Activated T-cell treated with anti-CD3 and anti-CD28 coated beads, Interleukin-2, amount 50 U/mL, for 24 hours (primary cell): ENCODE measurements at places on chromosomes 13 and 19.

DNA sequence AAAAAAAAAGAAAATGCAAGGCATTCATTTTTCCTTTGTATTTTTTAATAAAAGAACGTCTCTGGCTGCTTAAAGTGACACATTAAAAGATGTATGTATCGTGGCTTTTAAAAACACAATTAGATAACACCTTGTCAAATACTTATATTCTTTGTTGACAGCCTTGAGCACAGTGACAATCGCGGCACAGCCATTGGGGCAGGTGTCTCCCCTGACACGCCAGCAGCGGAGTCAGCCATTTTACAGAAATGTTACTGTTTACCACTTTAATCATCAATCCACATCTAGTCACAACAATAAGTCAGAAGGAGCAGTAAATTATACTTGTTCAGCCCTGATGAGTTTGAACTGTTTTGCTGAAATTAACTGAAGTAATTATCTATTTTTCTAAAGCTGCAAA lies 224.1 kb downstream of the ZNF536 start:
- no peaks in the 10 kb centered on the region for H3K36me3 ChIP-seq
- H3K27me3 ChIP-seq, result peaks cover 15% of the 10 kb centered on the region
- no peak for DNase-seq
- H3K4me3 ChIP-seq, result no peak overlapping the region
- no peaks in the 10 kb centered on the region for H3K4me1 ChIP-seq

DNA sequence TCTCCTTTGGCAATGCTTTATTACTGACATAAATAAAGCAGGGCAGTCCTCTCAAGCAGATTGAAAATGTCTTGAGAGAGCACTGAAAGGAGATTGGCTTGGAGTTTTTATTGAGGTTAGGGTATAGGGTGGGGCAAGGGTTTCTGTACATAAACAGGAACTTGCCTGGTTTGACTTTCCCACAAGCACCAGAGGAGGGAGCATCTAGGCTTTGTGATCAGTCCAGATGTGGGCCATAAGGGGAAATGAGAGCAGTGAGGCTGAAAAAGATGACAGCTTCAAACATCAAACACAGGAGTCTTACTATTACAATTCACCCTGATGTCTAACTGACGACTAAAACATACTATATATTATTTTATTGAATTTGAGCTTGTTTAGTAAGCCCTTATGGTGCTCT lies 260.9 kb downstream of the MTUS2 start:
- H3K27ac ChIP-seq, result no peak overlapping the region
- H3K4me1 ChIP-seq, result peaks cover 7% of the 10 kb centered on the region
- DNase-seq, result no peak
- H3K36me3 ChIP-seq, result no peaks in the 10 kb centered on the region
- H3K4me3 ChIP-seq, result no peak overlapping the region

- H3K36me3 ChIP-seq, result no peaks in the 10 kb centered on the region
- H3K27ac ChIP-seq, result no peak overlapping the region
- no peak overlapping the region for H3K4me3 ChIP-seq
- no peak for DNase-seq
- H3K4me1 ChIP-seq, result no peaks in the 10 kb centered on the region
Measured at GRCh38 chr13:80011448-80012212, 329.3 kb downstream of the SPRY2 start.

GRCh38 chr19:19062454-19063182 lies 1.2 kb upstream of the SLC25A42 start:
- peak overlapping the region; percentile 92 for H3K27ac ChIP-seq
- H3K4me1 ChIP-seq, result peaks cover 40% of the 10 kb centered on the region
- no peaks in the 10 kb centered on the region for H3K27me3 ChIP-seq
- DNase-seq, result peak; percentile 46
- H3K36me3 ChIP-seq, result peaks cover 54% of the 10 kb centered on the region

DNA sequence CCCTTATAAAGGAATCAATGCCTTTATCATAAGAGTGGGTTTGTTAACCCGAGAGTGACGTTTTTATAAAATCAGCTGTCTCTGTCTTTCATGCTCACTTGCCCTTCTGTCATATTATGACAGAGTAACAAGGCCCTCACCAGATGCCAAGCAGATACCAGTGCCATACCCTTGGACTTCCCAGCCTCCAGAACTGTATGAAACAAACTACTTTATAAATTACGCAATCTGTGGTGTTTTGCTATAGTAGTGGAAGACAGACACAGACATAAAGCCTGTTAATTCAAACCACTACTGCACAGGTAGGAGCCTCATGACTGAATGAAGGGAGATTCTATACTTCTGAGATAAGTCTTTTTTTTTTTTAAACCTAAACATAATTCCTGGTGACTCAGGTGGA lies 4.6 kb downstream of the VN1R1 start:
- no peaks in the 10 kb centered on the region for H3K27me3 ChIP-seq
- H3K4me3 ChIP-seq, result no peak overlapping the region
- DNase-seq, result no peak
- no peak overlapping the region for H3K27ac ChIP-seq

DNA sequence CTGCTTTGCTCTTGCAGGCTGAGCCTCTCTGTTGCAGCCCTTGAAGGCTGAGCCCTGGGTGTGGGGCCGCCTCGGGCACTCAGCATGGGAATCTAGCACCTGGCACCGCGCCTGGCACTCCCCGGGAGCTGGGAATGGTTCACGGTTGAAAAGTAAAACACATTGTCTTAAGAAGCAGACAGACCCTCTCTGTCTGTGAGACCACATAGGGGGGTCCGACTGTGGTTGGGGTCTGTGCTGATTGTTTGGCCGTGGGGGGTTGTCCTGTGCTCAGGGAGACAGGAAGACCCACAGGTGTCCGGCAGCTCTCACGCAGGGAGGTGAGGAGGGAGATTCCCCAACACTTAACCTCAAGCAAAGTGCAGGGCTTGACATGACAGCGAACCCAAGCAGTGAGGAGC lies 64.8 kb downstream of the SOX1 start:
- no peak for DNase-seq
- peaks cover 40% of the 10 kb centered on the region for H3K27me3 ChIP-seq
- H3K36me3 ChIP-seq, result no peaks in the 10 kb centered on the region
- no peak overlapping the region for H3K4me3 ChIP-seq
- H3K4me1 ChIP-seq, result no peaks in the 10 kb centered on the region

GRCh38 chr13:51844862-51845573 lies at the start of gene TMEM272:
Gene TMEM272, minus strand, starts transcription at chr13:51845177. Its CDS starts 6,647 bp downstream, at chr13:51838530.
- no peaks in the 10 kb centered on the region for H3K36me3 ChIP-seq
- H3K27ac ChIP-seq, result no peak within 1 kb of the TSS
- H3K27me3 ChIP-seq, result peaks cover 12% of the 10 kb centered on the region
- peaks cover 20% of the 10 kb centered on the region for H3K4me1 ChIP-seq

DNA sequence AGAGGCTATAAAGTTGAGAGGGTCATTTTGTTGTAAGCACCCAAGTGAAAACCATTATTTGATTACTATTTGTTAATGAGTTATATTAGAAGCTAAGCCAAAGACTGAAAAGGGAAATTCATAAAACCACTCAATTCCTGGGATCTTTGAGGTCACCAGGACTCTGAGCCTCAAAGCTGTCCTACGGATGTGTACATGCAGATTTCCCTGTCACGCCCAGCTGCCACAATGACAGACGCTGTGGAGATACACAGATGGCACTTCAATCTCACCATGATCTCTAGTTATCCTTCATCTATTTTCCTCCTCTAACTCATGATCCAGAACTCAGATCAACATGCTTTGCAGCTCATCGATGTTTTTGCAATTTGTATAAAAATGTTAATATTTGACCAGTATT lies 403.5 kb upstream of the MIR17HG start:
- H3K36me3 ChIP-seq, result no peaks in the 10 kb centered on the region
- no peak overlapping the region for H3K4me3 ChIP-seq
- no peaks in the 10 kb centered on the region for H3K27me3 ChIP-seq
- no peak for DNase-seq

- H3K27me3 ChIP-seq, result peaks cover 45% of the 10 kb centered on the region
- no peaks in the 10 kb centered on the region for H3K36me3 ChIP-seq
- peaks cover 14% of the 10 kb centered on the region for H3K4me1 ChIP-seq
- H3K27ac ChIP-seq, result no peak overlapping the region
Measured at GRCh38 chr19:7862413-7862951, 11.7 kb downstream of the PRR36 start.

DNA sequence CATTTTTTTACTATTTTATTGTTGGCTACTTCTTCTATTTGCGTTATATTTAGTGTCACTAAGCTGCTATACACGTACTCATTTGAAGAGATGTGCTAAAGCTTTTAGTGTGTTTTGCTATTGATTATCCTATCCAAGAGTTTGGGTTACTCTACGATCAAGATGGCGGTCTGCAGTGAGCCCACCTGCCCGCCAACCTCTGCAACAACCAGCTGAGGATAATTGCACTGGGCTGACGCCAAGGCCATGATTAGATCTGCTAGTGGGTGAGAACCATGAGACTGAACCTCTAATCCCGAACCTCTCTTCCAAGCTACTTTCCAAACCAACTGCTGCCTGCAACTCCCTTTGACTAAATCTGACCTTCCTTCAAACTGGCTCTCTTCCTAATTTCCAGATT lies 1.8 kb downstream of the CPB2 start:
- H3K4me1 ChIP-seq, result peaks cover 8% of the 10 kb centered on the region
- H3K36me3 ChIP-seq, result no peaks in the 10 kb centered on the region
- H3K27me3 ChIP-seq, result no peaks in the 10 kb centered on the region

DNA sequence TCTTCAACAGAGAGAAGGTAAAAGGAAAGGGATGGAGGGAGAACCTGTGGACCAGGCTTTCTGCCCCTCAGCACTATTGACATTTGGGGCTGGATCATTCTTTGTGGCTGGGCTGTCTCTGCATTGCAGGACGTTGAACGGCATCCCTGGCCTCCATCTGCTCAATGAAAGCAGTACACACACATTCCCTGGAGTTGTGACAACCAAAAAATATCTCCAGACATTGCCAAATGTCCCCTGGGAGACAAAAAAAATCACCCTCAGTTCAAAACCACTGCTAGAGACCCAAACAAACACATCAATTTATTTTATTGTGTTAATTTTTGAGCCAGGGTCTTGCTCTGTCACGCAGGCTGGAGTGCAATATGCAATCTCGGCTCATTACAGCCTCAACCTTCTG lies 43.3 kb downstream of the INSR start:
- peaks cover 7% of the 10 kb centered on the region for H3K27me3 ChIP-seq
- DNase-seq, result no peak
- H3K4me3 ChIP-seq, result no peak overlapping the region
- H3K4me1 ChIP-seq, result no peaks in the 10 kb centered on the region
- no peaks in the 10 kb centered on the region for H3K36me3 ChIP-seq

DNA sequence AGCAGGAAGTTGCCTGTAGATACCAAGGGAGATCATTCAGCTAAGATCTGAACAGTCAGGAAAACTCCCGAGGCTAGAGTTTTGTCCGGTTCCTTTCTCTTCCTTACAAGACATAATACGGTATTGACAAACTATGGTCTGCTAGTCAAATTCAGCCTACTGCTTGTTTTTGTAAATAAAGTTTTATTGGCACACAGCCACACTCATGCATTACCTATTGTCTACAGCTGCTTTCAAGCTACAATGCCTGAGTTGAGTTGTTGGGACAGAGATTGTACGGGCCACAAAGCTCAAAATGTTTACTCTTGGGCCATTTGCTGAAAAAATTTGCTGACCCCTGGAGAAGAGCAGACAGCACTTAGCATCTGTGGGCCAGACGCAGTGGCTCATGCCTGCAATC lies 2.5 kb downstream of the SLC1A6 start:
- DNase-seq, result no peak
- H3K4me3 ChIP-seq, result no peak overlapping the region
- peaks cover 71% of the 10 kb centered on the region for H3K27me3 ChIP-seq

DNA sequence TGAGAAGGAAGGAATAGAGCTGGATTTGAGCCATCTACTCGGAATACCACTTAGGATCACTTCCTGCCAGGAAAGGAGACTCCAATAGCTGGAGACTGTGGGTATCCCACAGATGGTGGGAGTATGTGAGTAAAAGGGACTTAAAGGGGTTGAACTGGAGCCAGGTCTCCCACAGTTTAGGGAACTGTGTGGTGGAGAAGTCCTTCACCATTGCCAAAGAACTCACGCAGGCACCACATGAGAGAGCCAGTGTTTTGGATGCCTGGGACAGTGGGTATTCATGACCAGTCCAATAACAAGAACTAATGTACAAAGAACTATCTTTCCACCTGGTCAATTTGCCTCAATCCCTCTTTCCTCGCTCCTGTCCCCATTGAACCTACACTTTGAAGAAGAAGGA lies 24.4 kb upstream of the MYCBP2 start:
- no peak overlapping the region for H3K27ac ChIP-seq
- H3K4me1 ChIP-seq, result peaks cover 20% of the 10 kb centered on the region
- no peak for DNase-seq
- H3K36me3 ChIP-seq, result no peaks in the 10 kb centered on the region
- no peaks in the 10 kb centered on the region for H3K27me3 ChIP-seq
- H3K4me3 ChIP-seq, result no peak overlapping the region

GRCh38 chr13:74134777-74135325 lies 647 bp upstream of the KLF12 start:
- H3K36me3 ChIP-seq, result peaks cover 15% of the 10 kb centered on the region
- no peak overlapping the region for H3K4me3 ChIP-seq
- no peaks in the 10 kb centered on the region for H3K27me3 ChIP-seq
- peaks cover 30% of the 10 kb centered on the region for H3K4me1 ChIP-seq

- H3K36me3 ChIP-seq, result no peaks in the 10 kb centered on the region
- no peaks in the 10 kb centered on the region for H3K4me1 ChIP-seq
- H3K27me3 ChIP-seq, result no peaks in the 10 kb centered on the region
- H3K27ac ChIP-seq, result no peak overlapping the region
Measured at GRCh38 chr13:107854880-107855279, 360.5 kb downstream of the LIG4 start.

- peaks cover 7% of the 10 kb centered on the region for H3K36me3 ChIP-seq
- peaks cover 54% of the 10 kb centered on the region for H3K27me3 ChIP-seq
Measured at GRCh38 chr19:50333737-50334617, 4.8 kb upstream of the KCNC3 start.

GRCh38 chr19:42253245-42254088 lies 1.5 kb downstream of the ERF start:
- no peaks in the 10 kb centered on the region for H3K27me3 ChIP-seq
- H3K36me3 ChIP-seq, result peaks cover 43% of the 10 kb centered on the region
- H3K4me1 ChIP-seq, result peaks cover 36% of the 10 kb centered on the region
- H3K27ac ChIP-seq, result peak overlapping the region; percentile 98
- DNase-seq, result peak; percentile 77

GRCh38 chr19:52248241-52248640 lies 21.1 kb upstream of the ZNF766 start:
- peak; percentile 64 for DNase-seq
- H3K4me3 ChIP-seq, result no peak overlapping the region
- H3K4me1 ChIP-seq, result no peaks in the 10 kb centered on the region
- H3K27ac ChIP-seq, result no peak overlapping the region

GRCh38 chr13:75908141-75908540 lies 272.0 kb downstream of the LMO7 start:
- no peaks in the 10 kb centered on the region for H3K36me3 ChIP-seq
- H3K4me1 ChIP-seq, result no peaks in the 10 kb centered on the region
